Activated T-helper 1 cell treated with anti-CD3 and anti-CD28 coated beads, Interleukin-2, amount 50 U/mL, for 16 hours (primary cell): ENCODE measurements at places on chromosomes 3 and 15.

GRCh38 chr3:29677421-29677820, 396.6 kb downstream of the RBMS3 start:
- no peak for DNase-seq

GRCh38 chr3:126923423-126923822, 59.5 kb upstream of the PLXNA1 start:
- no peak for DNase-seq

GRCh38 chr3:4565809-4566501, 72.8 kb downstream of the ITPR1 start:
- DNase-seq: no peak

- DNase-seq: no peak
Measured at GRCh38 chr3:105528955-105529354, 162.2 kb downstream of the ALCAM start.

DNA sequence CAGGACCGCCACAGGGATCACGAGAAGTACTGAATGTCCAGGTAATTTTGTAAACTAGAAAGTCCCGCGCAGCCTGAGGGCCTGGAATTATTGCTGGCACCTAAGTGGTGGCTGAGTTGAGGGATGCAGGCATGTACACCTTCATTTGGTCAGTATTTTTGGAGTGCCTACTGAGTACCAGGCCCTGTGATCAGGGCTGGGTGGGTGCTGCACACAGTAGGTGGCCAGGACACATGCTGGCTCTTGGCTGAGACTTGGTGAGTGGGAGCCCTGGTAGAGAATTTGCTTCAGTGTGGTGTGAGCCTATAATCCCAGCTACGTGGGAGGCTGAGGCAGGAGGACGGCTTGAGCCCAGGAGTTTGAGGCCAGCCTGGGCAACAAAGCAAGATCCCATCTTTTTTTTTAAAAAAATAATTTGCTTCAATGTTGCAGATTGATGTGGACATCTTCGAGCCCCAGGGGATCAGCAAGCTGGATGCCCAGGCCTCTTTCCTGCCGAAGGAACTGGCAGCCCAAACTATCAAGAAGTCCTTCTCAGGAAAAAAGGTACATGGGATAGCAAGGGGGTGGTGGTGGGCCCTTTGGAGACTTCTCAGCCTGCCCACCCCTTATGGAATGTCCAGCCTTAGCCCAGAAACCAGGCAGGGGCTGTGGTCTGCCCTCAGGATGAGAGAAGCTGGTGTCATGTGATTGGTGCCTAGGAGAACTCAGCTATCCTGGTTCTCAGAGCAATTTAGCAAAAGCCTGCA, 2.6 kb downstream of the ITIH1 start:
- DNase-seq: no peak

DNA sequence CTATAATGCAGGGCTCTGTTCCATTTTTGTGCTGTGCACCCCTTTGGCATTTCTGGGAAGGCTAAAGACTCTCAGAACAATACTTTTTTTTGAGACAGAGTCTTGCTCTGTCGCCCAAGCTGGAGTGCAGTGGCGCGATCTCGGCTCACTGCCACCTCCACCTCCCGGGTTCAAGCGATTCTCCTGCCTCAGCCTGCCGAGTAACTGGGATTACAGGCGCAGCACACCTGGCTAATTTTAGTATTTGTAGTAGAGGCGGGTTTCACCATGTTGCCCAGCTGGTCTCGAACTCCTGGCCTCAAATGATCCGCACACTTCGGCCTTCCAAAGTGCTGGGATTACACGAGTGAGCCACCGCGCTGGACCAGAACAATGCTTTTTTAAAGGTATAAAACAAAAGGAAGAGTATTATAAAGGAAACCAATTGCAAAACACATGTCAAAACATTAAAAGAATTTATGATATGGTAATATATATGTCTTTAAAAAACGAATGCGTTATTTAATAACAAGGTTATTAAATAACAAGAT, 999 bp downstream of the SQOR start:
- no peak for DNase-seq
